Stimulated activated CD8-positive, alpha-beta memory T cell treated with anti-CD3 and anti-CD28 coated beads, Interleukin-15, amount 100 ng/mL, for 24 hours (primary cell): ENCODE measurements at places on chromosomes 11 and 22.

- DNase-seq = no peak
Observed at GRCh38 chr11:45001466-45002165, 50.9 kb upstream of the TP53I11 start.

DNA sequence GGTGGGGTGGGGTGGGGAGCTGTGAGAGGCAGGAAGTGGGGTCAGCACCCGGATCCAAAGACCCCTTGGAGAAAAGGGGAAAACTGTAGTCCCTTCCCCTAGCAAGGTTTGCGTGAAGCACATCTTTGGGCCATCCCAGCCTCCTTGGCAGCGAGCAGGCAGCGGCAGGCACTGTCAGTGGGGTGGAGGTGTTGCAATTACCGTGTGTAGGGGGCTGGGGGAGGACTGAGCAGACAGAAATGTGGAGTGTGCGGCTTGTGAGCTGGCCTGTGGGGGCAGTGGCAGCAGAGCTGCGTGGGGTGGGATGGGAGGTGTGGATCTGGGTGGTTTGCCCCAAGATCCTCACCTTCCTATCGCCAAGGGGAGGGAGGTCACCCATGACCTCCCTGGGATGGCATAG is 16.4 kb downstream of the DAGLA start:
- DNase-seq = no peak

GRCh38 chr22:42233879-42234278 is 36.6 kb downstream of the TCF20 start:
- no peak for DNase-seq

- no peak for DNase-seq
Observed at GRCh38 chr22:28019360-28019759, 100.3 kb upstream of the PITPNB start.

DNA sequence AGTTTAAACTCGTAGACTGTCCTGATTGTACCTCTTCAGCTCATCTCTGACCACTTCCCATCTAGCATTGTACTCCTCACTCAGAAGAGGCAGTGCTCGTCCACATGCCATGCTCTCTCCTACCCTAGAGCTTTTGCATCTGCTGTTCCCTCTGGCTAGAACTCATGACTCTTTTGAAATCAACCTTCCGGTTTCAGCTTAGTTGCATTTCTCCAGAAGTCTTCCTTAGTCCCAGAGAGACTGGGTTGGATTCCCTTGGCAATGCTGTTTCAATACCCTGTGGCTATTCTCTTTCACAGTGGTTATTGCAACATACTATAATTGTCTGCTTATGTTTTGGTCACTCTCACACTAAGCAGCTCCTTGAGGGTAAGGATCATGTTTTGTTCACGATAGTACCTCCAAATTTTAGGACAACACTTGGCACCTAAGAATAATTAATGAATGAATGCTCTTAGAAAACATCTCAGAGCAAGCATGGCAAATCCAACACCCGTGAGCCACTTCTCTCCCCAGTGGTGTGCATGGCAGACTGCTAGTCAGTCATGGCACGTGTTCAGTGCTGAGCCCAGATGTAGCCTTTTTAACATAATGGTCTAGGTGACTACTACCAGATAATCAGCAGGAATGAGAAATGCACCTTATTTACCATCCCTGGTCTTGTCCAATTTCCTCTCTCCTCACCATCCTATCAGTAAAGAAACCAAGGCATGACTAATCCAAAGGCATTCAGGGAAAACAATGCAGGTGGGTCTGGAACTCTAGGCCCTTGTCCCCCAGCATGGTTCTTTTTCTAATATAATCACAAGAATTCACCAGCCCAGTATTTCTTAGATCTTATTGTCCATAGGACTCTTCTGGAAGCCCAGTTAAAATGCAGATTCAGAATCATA is 14.5 kb downstream of the SEPTIN3 start:
- no peak for DNase-seq

GRCh38 chr11:12787847-12788246 is 113.6 kb downstream of the TEAD1 start:
- no peak for DNase-seq

DNA sequence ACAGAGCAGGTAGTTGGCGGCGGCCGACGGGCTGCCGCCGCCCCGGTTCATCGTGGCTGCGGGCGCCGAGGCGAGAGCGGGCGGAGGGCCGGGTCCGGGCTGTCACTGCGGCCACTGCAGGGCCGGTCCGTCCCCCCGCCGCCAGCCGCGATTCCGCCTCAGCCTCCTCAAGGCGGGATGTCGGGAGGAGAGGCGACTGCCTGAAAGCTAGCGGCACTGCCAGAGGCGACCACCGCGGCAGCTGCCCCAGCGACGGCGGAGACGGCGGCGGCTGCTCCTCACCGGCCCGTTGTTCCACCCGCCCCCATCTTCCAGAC is 234 bp downstream of the SESN3 start:
- DNase-seq = no peak
